ENCODE measurements at places on chromosomes 5 and 9. TPM values are rescaled to one million over a fixed set of nuclear protein-coding genes. Genes with fewer than 3 reads are reported as not detected.
A peak's percentile ranks its signal among the peaks of the same experiment; 100 is the strongest.

GRCh38 chr9:27591672-27592071 lies 18.4 kb upstream of the C9orf72 start:
- H3K27ac ChIP-seq = no peak overlapping the region
- DNase-seq = no peak
- H3K36me3 ChIP-seq = no peaks in the 10 kb centered on the region
- H3K4me3 ChIP-seq = no peak overlapping the region
- H3K4me1 ChIP-seq = no peaks in the 10 kb centered on the region

GRCh38 chr9:27861887-27862286 lies 288.6 kb upstream of the C9orf72 start:
- no peaks in the 10 kb centered on the region for H3K36me3 ChIP-seq
- H3K27me3 ChIP-seq = no peaks in the 10 kb centered on the region
- no peaks in the 10 kb centered on the region for H3K4me1 ChIP-seq
- H3K27ac ChIP-seq = no peak overlapping the region

DNA sequence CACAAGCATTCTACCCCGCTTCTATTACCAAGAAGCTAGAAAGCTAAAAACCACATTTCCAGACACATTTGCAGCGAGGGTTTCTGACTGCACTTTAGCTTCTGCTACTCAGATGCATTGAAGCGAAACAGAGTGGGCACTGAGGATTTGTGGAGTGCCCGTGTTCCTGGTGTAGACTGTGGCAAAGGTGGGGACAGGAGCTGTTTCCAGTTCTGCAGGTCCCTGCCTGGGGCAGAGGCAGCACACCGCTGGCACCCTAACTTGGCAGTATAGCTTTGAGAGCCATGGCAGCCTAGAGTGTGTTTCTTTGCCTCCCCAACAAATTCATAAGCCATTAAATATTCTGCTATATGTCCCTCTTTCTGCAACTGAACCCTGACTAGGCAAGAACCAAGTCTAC lies 108.6 kb upstream of the SPOCK1 start:
- no peak overlapping the region for H3K4me3 ChIP-seq
- no peak for DNase-seq
- H3K36me3 ChIP-seq = no peaks in the 10 kb centered on the region

GRCh38 chr5:65479527-65479926 lies 2.2 kb downstream of the ADAMTS6 start:
- H3K4me1 ChIP-seq = no peaks in the 10 kb centered on the region
- H3K4me3 ChIP-seq = peak overlapping the region; percentile 69
- peak overlapping the region; percentile 92 for H3K27ac ChIP-seq
- H3K27me3 ChIP-seq = no peaks in the 10 kb centered on the region
- DNase-seq = no peak

DNA sequence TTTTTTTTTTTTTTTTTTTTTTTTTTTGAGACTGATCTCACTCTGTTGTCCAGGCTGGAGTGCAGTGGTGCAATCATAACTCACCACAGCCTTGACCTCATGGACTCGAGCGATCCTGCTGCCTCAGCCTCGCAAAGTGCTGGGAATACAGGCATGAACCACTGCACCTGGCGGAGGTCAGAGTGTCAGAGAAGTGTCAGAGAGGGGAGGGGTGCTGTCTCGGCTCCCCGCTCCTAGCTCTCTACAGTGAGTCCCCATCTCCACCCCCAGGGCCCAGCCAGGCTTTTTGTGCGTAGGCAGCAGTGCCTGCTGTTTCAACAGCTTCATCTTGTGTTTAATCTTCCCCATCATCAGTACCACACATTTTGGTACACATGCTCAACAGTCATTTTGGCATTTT lies 38.3 kb downstream of the SAR1B start:
- H3K4me3 ChIP-seq = no peak overlapping the region
- no peaks in the 10 kb centered on the region for H3K4me1 ChIP-seq
- no peak for DNase-seq
- H3K36me3 ChIP-seq = no peaks in the 10 kb centered on the region

DNA sequence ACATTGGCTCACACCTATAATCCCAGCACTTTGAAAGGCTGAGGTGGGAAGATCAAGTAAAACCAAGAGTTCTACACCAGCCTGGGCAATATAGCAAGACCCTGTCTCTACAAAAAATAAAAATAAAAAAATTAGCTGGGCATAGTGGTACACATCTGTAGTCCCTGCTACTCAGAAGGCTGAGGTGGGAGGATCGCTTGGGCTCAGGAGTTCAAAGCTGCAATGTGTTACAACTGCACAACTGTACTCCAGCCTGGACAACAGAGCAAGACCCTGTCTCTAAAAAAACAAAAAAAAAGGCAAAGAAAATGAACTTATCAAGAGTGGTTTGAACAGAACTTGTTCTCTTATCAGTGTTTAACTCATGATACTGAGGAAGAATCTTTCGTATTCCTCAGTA lies 29.3 kb downstream of the AP3B1 start:
- no peak overlapping the region for H3K4me3 ChIP-seq
- H3K27me3 ChIP-seq = no peaks in the 10 kb centered on the region
- H3K36me3 ChIP-seq = peaks cover 6% of the 10 kb centered on the region
- DNase-seq = no peak
- no peak overlapping the region for H3K27ac ChIP-seq

DNA sequence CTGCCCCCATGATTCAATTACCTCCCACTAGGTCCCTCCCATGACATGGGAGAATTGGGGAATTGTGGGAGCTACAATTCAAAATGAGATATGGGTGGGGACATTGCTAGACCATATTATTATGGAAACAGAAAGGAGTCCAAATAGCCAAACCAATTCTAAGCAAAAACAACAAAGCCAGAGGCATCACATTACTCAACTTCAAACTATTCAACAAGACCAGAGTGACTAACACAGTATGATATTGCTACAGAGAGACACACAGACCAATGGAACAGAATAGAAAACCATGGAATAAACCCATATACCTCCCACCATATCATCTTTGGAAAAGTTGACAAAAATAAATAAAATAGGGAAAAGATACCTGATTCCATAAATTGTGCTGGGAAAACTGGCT lies 710.5 kb upstream of the CDH9 start:
- no peaks in the 10 kb centered on the region for H3K4me1 ChIP-seq
- H3K27ac ChIP-seq = no peak overlapping the region
- H3K36me3 ChIP-seq = no peaks in the 10 kb centered on the region
- H3K4me3 ChIP-seq = no peak overlapping the region

GRCh38 chr5:79932510-79933504 lies 58.3 kb downstream of the MTX3 start:
- no peak overlapping the region for H3K27ac ChIP-seq
- no peak for DNase-seq
- no peaks in the 10 kb centered on the region for H3K27me3 ChIP-seq

DNA sequence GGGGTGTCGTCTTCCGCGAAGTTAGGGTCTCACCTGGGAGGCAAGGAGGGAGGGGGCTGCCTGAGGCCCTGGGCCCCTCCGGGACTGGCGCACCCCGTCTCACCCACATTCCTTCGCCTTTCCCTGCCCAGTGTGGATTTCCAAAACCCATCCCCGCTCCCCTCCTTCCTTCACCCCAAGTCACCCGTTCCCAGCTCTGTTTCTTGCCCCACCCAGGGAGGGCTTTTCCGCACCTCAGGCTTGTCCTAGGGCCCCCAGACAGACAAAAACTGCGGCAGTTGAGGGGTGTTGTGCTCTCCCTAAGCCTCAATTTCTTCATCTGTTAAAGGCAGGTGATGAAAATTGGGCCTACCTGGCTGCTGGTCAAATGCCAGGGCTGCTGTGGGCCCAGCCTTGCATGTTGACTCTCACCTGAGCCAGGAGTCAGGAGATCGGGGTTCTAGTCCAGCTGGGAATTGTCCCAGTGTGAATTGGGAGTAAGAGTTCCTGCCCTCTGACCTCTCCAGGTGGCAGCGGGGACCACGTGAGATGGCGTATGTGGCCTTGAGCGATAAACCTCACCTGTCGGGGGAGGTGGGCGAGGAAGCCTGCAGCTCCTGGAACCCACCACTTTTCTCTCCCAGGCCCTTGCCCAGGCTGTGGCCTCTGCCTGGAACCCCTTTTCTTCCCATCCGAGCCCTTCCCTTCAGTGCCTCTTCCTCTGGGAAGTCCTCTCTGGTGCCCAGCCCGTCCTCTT lies 143.4 kb upstream of the IER5L start:
- peak overlapping the region; percentile 94 for H3K27ac ChIP-seq
- peaks cover 59% of the 10 kb centered on the region for H3K4me1 ChIP-seq
- H3K36me3 ChIP-seq = no peaks in the 10 kb centered on the region
- no peaks in the 10 kb centered on the region for H3K27me3 ChIP-seq
- H3K4me3 ChIP-seq = peak overlapping the region; percentile 60
- no peak for DNase-seq

GLRA1 gene
- total RNA-seq = not detected

Measured in ascending aorta (tissue), 2 donors.